NCI-H226 (cell line): ENCODE measurements at places on chromosomes 2 and 18.
A peak's percentile ranks its signal among the peaks of the same experiment; 100 is the strongest.

GRCh38 chr2:215356948-215357461 lies 45.1 kb downstream of the ATIC start:
- DNase-seq = no peak

DNA sequence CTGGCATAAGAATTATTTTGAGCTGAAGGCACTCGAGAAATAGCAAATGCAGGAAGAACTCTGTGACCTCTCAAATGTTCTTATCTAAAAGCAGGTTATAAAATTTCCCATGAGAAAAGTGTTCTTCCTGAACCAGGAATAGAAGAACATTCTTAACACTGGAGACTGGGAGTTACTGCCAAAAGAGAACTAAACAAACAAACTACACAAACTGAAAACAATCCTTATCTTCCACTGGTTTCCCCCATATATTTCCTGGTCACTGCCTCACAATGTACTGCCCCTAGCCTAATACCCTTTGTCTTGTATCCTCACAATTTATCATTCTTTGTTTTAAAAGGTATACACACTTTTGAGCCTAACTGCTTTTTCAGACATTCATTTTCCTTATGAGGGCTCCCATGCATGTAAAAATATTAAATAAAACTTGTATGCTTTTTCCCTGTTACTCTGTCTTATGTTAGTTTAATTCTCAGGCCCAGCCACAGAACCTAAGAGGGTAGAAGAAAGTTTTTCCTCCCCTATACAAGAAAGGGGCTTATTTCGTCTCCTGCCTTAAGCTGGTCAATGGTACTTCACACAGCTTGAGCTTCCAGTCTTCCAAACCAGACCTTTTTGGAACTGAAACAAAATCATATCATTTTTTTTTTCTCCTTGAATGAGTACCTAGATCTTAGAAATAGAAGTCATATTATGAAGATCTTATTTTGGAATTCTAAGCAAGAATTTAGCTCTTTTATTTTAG lies 110.6 kb downstream of the MSTN start:
- DNase-seq = no peak

DNA sequence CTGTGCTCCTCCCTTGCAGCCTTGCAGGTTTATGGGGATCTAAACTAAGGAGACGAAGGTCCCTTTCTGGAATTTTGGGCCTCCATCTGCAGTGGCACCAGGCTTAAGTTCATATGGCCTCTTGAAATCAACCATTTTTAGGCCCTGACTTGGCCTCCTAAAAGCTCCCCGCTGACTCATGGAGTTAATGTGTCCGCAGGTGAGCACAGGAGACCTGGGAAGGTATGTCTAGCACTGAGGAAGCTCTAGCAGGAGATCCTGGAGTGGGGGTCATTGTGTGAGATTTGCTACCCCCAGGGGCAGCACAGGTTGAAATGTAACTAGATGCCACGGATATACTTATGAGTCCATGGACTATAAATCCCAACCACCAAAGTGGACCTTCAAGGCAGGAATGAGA lies 95.9 kb upstream of the CELF4 start:
- DNase-seq = no peak

DNA sequence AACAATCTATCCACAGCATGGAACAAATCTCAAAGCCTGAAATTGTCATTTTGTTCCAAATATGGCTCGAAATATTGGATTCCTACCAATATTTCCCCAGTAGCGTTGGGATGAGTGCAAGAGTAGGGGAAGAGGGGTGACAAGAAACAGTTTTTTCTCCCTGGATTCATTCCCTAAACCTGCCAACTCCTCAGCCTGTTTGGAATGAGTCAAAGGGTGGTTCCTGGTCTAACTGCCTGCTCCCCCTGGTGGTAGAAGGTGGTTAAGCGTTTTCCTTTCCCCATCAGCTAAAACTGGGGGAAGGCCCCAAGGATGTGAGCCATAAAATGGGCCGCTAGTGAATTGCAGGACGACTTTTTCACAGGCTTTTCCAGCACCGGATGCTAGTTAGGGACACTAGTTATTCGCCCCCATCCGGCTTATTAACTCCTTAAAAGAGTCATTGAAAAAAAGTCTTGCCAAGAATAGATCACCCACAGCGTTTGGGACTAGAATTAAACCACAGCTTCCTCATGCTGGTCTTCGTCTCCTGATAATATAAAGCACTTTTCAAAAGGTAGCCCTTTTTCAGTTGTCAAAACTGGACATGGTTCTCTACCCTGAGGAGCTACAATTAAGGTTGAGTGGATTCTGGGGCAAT lies 72.5 kb downstream of the DHRS9 start:
- DNase-seq = peak; percentile 54

DNA sequence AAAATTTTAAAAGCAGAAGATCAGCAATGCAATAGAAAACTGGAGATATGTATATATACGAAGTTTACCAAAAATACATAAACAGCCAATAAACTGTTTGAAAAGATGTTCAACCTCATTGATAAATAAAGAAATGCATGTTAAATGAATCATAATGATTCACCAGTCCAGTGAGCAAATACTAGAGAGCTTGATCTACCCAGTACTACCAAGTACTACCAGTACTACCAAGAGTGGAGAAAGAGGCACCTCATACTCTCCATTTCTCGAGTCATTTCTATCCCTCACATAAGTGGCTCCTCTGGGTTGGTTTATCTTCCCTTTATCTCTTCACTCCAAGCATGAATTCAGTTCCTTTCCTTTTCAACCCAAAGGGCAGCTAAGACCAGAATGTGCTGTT lies 138.9 kb downstream of the MREG start:
- DNase-seq = no peak

GRCh38 chr2:24050041-24050979 lies 769 bp downstream of the FKBP1B start:
- DNase-seq = no peak

- no peak for DNase-seq
These were observed 299.8 kb downstream of the LRATD1 start for GRCh38 chr2:14932285-14932684.

GRCh38 chr2:119436993-119437772 lies 5.5 kb downstream of the TMEM37 start:
- no peak for DNase-seq

GRCh38 chr2:4553241-4553640 lies 849.9 kb downstream of the DCDC2C start:
- DNase-seq = no peak

- DNase-seq = no peak
These were observed 134.8 kb upstream of the HNRNPA3 start for GRCh38 chr2:177077778-177078177.

DNA sequence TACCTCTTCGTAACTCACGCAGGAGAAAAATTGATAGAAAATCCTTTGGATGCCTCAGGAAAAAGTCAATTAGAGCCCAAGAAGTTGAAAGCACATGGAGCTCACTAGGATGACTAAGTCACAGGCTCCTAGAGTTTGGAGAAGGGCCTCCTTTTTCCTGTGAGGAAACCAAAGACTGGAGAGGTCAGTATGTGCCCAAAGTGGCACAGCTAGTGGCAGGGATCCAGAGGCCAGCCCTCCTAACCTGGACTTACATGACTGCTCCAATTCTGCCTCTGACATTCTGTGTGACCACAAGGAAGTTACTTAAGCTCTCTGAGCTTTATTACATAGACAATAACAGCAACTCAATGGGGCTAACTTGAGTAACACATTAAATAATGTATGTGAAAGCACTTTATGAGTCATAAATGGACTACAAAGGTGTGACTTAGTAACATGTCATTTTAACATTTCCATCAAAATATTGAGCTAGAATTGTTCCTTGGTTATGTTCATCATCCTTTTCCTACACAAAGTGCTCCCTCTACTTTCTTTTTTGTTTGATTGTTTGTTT lies 91.6 kb downstream of the DHRS9 start:
- no peak for DNase-seq

DNA sequence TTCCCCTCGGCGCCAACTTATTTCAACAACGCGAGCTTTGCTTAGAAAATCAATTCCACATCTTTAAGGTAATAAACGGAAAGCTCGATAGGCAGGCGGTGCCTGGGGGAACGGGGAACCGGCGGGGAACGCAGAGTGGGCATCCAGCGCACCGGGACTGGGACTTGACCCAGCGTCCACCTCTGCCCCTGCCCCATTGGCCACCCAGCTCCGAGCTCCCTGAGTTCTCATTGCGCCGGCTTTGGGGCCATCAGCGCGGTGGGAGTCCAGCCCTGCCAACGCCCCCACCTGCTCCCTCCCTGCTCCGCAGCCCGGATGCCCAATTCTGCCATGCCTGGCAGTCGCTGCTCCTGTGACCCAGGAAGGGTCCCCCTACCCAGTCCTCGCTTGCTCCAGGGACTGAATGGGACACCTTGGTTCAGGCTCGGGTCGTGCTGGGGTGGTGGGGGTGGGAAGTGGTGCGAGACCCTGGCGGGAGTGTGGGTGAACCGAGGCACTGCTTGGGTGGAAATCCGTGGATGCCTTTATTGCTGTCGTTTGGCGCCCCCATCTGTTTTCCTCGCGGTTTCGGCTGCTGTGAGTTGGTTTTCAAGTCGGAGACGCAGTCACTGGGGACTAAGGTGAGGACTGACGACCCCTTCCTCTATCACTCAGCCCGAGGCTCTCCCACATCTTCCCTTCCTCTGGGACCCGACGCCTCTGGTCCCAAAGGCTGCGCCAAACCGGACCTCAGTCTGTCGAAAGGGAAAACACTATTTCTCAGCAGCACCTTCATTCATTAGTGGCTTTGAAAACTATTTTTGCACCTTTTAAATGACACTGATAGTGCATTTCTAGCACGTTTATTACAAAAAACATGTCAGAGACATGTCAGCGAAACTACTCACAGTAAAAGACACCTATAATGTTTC lies 2.4 kb upstream of the EVX2 start:
- no peak for DNase-seq

DNA sequence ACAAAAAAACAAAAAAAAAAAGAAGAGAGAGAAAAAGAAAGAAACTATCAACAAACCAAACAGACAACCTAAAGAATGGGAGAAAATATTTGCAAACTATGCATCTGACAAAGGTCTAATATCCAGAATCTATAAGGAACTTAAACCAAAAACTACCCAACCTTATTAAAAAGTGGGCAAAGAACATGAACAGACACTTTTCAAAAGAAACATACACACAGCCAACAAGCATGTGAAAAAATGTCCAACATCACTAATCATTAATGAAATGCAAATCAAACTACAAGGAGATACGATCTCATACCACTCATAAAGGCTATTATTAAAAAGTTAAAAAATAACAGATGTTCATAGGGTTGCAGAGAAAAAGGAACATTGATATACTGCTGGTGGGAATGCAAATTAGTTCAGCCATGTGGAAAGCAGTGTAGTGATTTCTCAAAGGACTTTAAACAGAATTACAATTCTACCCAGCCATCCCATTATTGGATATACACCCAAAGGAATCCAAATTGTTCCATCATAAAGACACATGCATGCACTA lies 7.2 kb upstream of the POLE4 start:
- no peak for DNase-seq

- peak; percentile 36 for DNase-seq
These were observed 593.9 kb upstream of the ZNF804A start for GRCh38 chr2:184004289-184004947.

DNA sequence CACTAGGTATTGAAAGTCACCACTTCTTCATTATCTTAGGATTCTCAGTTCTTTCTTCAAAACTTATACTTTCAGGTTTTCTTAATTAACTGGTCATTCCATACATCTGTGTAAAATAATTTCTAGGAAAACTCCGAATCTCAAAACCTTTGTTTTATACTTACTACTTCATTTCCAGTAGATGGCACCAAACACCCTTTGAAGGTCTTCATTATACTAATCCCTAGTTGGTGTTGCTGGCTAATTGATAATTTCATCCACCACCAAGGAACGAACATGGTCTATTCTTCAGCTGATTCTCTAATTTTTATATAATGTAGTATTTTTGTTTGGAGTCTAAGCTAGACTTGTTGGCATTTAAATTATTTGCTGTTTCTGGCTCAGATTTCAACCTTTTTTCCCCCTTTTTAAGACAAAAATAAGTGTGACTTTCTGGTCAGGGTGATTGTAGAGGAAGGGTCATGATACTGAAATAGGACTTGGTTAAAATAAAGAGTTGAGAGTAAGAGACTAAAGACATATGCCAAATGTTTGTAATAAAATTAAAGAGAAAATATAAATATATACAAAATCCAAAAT lies 2.8 kb upstream of the MXD1 start:
- DNase-seq = no peak

DNA sequence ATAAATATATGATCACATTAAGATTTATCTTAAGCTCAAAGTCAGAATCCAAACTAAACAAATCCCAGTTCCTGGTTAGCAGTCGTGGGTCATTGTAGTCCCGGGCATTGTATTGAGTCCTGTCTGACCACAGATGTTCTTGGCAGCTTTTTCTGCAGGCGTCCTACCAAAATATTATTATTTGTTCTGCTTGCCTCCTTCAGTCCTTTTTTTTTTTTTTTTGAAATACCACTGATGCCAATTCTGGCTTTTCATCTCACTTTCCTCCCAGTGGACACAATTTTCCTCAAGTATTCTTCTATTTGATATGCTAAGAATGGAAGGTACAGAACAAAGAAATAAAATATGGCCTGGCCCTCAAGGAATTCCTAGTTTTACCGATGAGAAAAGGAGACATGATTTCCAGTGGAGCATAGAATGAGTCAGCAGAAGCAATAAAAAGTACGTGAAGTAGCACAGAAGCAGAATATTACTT lies 151.6 kb downstream of the CSRNP3 start:
- DNase-seq = no peak

DNA sequence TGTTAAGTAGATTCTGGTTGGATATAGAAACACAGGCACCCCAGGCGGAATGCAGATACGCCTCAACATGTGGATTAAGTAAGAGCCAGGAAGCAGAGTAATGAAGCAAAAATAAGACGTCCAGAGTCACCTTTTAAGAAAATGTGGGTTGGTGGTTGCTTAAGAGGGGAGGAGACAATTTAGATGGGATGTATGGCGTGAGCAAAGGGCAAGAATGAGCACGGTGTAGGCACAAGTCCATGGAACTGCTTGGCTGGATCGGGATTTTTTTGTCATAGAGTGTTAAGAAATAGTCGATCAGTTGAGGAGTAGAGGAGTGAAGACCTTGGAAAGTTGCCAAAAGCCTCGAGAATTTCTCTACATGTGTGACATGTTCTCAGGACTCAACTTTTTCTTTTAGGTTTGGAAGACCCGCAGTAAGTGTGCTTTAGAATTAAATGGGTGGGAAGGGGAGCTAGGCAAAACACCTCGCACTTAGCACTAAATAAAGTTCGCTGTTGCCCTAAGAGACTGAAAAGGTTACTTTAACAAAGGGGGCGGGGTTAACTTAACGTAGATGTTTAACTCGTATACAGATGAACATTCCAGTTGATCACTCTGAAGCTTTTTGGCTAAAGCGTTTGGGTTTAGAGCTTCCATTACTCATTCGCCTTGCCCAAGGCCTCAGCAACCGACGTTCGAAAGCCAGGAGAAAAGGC lies 716 bp upstream of the SLC39A10 start:
- DNase-seq = no peak
